ENCODE measurements at places on chromosomes 3 and 15.

GRCh38 chr3:81352867-81353266, 408.6 kb downstream of the GBE1 start:
- no peak for DNase-seq

DNA sequence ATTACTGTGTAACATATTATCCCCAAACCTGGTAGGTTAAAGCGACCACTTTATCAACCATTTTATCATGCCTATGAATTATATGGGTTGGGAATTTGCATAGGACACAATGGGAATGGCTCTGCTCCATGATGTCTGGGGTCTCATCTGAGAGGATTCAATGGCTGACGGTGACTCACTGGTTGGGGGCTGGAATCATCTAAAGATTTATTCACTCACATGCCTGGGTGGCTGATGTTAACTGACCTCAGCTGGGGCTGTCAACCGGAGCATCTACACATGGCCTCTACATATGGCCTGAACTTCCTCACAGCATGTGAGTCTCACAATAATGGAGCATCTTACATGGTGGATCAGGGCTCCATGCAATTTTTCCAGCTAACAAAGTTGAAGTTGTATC, 313.1 kb upstream of the PPP2R3A start:
- DNase-seq: no peak

- no peak for DNase-seq
These were observed 49.5 kb downstream of the APBA2 start for GRCh38 chr15:28935316-28935715.

DNA sequence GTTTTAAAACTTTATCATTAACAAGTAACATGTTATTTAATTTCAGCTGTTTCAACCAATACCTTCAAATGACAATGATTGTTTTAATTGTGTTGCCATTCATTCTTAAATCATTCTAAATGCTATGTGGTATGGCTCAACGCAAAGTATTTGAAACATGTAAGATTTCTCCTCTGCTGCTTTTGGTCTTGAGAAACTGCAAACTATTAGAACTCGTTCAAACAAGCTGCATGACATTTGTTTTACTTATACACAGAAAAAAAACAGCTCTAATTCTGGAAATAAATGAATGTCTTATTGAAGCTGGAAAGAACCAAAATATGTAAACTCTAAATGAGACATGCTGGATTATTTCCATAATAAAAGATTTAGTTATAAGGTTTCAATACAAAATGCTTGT, 29.3 kb downstream of the FBN1 start:
- DNase-seq: no peak

- DNase-seq: no peak
These were observed 34.9 kb upstream of the GABRB3 start for GRCh38 chr15:26807517-26808427.
